Neural crest cell (in vitro differentiated cells): ENCODE measurements at places on chromosomes 3 and 15.
A peak's percentile ranks its signal among the peaks of the same experiment; 100 is the strongest.

- DNase-seq, result no peak
These were observed 14.1 kb upstream of the ANXA2 start for GRCh38 chr15:60411774-60412425.

- DNase-seq, result no peak
These were observed 117.9 kb upstream of the SPATA12 start for GRCh38 chr3:56942523-56942922.

GRCh38 chr15:40845511-40846284 is 1.9 kb downstream of the SPINT1 start:
- DNase-seq, result no peak

DNA sequence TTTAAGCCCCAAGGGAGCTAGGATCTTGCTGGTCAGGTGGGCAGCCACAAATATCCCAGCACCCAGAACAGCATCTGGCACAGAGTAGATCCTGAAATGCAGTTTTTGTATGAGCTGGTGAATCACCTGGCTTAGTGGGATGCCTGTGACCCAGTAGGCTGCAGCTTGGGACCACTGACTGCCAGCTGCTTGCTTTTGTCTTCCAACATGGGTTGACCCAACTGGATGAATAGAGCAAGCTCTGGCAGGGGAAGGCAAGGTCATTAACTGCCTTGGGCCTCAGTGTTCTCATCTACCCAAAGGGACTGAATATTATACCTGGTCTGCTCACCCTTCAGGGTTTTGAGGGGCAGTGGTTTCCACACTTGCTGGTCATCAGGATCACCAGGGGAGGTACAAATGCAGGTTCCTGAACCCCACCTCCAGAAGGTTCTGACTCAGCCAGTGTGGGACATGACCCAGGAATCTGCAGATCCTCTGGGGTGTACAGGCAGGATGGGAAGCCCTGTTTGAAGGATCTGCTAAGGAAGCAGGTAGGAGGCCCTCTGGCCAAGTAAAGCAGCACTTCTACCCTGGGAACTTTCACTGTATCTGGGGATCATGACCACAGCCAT is 55.4 kb downstream of the ITGA11 start:
- no peak for DNase-seq

DNA sequence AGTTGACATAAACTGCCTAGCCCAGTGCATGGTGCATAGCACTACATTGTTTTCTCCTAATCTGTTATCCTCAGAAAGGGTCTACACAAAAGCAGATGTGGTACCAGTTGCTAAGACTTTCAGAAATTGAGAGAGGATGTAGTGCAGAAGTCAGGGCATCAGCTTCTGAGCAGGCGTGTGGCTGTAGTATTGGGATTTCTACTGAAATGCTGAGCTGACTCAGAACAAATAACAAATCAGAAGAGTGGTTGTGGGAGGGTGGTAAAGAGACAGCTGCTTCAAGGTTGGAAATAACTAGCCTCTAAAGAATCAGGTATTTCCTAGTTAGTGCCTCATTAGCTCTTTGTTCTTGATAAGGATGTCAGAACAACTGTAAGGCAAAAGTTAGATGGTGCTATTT is 161.3 kb downstream of the AKAP13 start:
- no peak for DNase-seq

- no peak for DNase-seq
These were observed 35.2 kb downstream of the HMCES start for GRCh38 chr3:129313665-129314385.

DNA sequence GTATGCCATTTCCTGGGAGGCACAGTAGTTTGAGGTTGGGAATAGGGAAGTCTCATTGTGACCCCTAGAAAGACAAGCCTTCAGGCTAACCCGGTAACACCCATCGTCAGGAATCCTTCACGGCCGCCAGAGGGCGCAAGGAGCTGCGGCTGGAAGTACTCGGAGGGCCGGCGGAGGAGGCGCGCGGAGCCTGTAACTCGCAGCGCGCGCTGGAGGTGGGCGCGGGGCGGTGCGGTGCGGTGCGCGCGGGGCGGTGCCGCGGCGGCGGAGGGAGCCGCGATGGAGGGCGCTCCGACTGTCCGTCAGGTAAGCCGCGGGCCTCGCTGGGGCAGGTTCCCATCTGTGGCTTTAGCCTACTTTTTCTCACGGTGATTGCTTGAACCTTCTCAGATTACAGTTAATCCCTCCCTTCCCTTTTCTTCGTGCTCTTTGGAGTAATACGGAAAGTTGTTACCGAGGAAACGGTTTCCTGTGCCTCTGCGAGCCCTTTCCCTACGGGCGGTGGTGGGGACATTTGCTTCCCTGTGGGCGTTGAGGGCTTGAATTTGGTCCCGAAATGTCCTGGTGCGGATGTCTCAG is at the start of gene GRAMD1C:
Gene GRAMD1C, plus strand, starts transcription at position 158 of the 579 bp plus-strand sequence. Its CDS starts 122 bp downstream, at position 280.
- peak; percentile 72 for DNase-seq
